ENCODE measurements at places on chromosomes 2 and 18. TPM values are rescaled to one million over a fixed set of nuclear protein-coding genes. Genes with fewer than 3 reads are reported as not detected.

Gene STAT1
- 48.7 TPM for total RNA-seq

Gene RBM43
- total RNA-seq, result 2.3 TPM

Gene SLC16A14
- 2.2 TPM for total RNA-seq

Gene NCKAP5
- total RNA-seq, result 6.8 TPM

Gene PIGN
- 22.8 TPM for total RNA-seq

DNA sequence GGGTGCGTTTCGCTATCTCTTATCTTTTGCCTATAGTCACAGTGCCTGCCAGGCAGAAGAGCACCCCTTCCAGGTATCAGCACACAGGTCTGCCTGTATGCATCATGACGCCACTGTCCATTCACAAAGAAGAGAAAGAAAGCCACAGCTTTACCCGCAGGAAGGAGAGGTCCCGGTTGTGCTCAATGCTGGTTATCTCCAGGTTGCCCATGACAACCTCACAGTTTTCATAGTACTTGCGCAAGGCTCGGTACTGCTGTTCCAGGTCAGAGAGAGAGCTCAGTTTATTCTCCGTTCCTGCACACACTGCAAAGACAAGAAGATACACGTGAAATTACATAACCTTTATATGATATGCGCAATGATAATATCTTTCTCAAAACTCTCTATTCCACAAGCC, 414.0 kb downstream of the ERBB4 start:
- no peak for DNase-seq

DNA sequence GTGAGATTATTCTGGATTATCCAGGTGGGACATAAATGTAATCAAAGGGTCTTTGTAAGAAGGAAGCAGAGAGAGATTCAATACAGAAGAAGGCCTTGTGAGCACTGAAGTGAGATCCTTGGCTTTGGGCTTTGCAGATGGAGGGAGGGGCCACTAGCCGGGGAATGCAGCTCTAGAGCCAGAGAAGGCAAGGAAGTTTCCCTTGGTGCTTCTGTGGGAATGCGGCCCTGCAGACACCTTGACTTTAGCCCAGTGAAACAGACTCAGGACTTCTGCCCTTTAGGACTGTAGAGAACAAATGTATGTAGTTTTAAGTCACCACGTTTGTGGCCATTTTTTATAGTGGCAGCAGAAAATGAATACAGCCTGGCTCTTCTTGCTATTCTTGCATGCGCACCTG, 8.1 kb downstream of the NEU2 start:
- no peak for DNase-seq

DNA sequence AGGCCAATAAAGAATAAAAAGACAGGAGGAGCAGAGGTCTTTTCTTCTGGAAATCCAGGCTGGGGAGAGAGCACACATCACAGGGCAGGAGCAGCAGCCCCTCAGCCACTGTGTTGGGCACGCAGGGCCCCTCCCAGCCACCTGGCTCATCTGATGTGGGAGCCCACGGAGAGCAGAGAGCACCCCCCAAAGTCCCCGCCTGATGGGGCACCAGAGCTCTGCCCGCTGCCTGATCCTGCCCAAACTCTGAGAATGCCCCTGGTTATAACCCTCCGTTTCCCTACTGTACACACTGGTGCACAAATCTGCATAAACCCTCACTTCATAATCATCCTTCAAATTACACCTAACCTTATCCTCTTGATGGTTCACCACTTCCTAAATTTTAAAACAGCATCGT, 111.3 kb downstream of the HDAC4 start:
- DNase-seq, result no peak

DNA sequence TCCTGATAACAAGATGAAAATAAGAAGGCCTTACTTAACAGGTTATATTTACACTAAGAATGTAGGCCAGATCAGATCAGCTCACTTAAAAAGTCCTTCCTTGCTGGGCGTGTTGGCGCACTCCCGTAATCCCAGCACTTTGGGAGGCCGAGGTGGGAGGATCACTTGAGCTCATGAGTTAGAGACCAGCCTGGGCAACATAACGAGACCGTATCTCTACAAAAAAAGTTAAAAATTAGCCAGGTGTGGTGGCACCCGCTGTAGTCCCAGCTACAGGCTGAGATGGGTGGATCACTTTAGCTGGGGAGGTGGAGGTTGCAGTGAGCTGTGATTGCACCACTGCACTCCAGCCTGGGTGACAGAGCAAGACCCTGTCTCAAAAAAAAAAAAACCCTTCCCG, 53.2 kb upstream of the SOS1 start:
- no peak for DNase-seq

- DNase-seq, result peak; percentile 43
These were observed 109.0 kb downstream of the SETBP1 start for GRCh38 chr18:44789710-44790109.

GRCh38 chr2:42084231-42084671, 36.4 kb downstream of the PKDCC start:
- no peak for DNase-seq

DNA sequence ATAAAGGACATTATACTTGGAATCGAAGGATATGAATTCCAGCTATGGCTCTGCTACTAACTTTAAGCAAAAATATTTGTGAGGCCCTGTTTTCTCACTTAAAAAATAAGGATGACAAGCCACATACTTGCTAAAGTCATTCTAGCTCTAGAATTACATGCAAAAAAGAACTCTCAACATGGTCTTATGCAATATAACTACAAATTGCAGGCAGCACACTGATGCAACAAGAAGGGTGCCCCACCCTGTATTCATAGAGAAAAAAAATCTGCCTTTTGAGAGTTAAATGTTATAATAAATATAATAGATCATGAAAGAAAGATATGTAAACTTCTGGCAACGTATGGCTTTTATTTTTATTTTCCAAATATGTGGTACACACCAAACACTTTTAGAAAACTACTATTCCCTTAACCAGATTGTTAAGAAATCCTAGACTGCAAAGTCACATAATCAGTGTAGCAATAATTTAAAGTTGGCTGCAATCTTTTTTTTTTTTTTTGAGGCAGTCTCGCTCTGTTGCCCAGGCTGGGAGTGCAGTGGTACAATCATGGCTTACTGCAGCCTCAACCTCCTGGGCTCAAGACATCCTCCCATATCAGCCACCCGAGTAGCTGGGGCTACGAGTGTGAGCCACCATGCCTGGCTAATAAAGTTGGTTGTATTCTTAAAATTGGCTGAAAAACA, 40.2 kb upstream of the WDSUB1 start:
- no peak for DNase-seq

Gene FAP
- 2.8 TPM for total RNA-seq
